ENCODE measurements at places on chromosomes 2 and 18.
A peak's percentile ranks its signal among the peaks of the same experiment; 100 is the strongest.

GRCh38 chr18:54702686-54703085, 111.6 kb downstream of the DYNAP start:
- DNase-seq: no peak

DNA sequence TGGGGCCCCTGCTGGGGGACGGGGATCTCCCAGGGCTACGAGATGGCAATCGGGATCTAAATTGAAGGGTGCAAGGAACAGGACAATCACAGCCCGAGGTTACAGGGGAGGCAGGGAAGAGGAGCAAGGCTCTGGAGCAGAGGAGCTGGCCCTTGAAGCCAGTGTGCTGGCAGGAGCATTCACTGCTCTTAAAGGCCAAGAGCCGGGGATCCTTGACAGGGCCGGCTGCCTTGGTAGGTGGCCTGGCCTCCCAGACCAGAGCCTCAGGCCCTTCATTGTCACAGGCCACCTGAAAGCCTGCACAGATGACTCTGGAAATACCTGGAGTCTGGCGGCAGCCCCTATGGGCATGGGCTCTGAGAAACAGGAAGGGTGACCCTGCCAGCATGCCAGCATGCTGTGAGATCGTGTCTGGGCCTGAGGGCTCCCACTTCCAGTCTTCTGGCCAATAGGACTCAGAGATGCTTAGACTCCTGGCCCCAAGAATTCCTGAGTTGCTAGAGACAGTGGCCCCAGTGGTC, 38.7 kb downstream of the PDIA6 start:
- DNase-seq: no peak

- DNase-seq: no peak
Observed at GRCh38 chr18:8174771-8175170, 434.5 kb upstream of the RAB12 start.

DNA sequence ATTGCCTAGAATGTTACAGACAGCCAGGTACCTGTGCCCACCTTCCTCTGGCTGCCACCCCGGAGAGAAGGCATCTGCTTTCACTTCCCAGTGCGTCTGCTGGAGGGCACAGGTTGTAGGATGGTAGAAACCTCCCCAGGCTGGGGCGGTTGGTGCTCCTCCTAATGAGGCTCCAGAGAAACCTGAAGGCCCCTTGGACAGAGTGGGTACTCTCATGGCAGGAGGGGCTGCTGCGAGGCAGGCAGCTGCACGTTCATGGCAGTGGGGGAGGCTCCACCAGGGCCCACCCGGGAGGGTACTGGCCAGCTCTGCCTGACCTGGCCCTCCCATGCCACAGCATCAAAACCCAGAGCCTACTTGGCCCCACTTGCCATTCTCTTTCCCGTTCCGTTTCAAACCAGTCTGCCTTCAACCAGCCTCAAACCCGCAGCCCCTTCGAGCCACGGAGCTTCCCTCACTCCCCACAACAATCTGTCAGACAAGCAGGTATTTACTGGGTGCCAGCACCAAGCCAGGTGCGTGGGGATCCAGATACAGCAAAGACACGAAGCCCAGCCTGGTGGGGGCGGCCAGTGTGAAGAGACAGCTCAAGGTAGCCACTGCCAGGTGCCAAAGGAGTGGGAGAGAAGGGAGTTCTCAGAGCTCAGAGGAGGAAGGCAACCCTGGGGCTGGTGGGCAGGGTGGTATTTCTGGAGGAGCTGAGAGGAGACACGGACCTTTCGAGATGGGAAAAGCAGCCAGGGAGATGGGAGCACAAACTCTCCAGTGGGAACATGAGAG, 229.6 kb downstream of the LOXHD1 start:
- DNase-seq: peak; percentile 9

GRCh38 chr2:127985735-127986134, 42.1 kb downstream of the SAP130 start:
- peak; percentile 22 for DNase-seq

GRCh38 chr2:28404086-28404485, 11.4 kb downstream of the FOSL2 start:
- DNase-seq: no peak

GRCh38 chr2:223915071-223915470, 30.1 kb downstream of the WDFY1 start:
- DNase-seq: no peak

- DNase-seq: no peak
Observed at GRCh38 chr2:40751981-40752380, 300.1 kb upstream of the SLC8A1 start.

DNA sequence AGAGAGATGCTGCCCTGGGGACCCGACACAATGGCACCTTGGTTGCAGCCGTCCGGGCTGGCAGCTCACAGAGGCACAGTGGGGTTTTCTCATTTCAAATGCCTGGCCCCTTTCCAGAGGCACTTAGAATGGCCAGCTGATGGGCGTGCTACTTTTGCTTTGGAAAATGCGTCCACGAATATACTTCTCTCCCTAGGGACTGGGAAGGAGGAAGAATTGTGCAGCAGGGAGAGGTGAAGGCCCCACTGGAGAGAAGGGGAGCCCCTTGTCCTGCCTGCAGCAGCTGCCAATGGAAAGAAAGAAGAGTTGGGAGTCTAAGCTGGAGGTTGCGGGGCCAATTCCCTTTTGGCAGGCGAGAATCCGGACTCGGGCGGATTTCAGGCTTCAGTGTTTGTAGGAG, 1.1 kb upstream of the MAL start:
- no peak for DNase-seq

DNA sequence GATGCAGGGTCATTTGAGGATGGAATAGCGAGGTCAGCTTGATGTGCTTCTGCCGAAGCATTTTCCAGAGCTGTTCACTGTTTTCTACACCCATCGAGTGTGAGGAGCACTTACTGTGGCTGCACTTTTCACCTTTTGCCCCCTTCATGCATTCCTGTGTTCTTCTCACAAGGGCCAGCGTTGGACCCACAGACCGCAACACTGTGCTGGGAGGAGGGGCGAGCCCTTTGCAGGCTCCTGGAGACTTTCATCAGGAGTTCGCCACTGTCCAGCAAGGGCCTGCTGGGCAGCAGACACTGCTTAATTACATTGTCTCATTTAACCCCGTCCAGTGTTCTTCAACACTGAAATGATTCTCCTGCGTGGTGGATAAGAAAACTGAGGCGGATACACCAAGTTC, 29.9 kb downstream of the CYP26B1 start:
- peak; percentile 30 for DNase-seq

DNA sequence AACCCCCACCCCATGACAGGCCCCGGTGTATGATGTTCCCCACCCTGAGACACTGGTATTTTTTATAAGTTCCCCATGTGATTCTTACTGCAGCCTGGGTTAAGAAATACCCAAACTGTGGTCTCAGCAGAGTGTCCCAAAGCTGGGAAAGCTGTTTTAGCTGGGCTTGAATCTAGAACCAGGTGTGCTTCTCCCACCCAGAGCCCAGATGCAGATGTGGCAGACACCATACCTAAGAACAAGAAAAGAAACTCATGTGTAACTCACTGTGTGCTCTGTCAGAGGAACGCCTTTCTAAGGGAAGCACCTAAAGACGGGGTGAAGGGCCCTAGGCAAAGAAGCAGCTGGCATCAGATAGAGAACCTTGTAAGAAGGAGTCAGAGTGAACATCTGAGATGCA, 23.9 kb downstream of the DOK1 start:
- no peak for DNase-seq

All from activated CD8-positive, alpha-beta memory T cell treated with anti-CD3 and anti-CD28 coated beads, Interleukin-2, amount 10 ng/mL, durations not matched to agents 7 days and 5 days (primary cell).